Osteoblast (primary cell): ENCODE measurements at places on chromosomes 5 and 9.

DNA sequence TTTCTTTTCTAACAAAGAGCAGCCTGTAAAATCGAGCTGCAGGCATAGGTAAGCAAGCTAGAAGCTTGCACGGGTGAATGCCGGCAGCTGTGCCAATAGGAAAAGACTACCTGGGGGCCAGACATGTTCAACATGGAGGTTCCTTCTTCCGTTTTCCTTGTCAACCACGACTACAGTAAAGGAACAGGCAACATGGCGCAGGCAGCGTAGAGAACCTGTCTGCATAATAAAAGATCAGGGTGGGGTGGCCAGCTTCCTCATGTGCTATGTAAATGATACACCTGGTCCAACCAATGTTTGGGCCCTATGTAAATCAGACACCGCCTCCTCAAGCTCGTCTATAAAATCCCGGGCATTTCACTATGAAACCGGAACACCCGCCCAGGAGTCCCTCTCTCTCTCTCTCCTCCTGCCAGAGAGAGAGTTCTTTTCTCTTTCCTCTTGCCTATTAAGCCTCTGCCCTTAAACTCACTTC is 103.8 kb upstream of the LIFR start:
- no peak for DNase-seq

GRCh38 chr5:57724836-57725235 is 242.2 kb upstream of the ACTBL2 start:
- DNase-seq, result peak; percentile 69

DNA sequence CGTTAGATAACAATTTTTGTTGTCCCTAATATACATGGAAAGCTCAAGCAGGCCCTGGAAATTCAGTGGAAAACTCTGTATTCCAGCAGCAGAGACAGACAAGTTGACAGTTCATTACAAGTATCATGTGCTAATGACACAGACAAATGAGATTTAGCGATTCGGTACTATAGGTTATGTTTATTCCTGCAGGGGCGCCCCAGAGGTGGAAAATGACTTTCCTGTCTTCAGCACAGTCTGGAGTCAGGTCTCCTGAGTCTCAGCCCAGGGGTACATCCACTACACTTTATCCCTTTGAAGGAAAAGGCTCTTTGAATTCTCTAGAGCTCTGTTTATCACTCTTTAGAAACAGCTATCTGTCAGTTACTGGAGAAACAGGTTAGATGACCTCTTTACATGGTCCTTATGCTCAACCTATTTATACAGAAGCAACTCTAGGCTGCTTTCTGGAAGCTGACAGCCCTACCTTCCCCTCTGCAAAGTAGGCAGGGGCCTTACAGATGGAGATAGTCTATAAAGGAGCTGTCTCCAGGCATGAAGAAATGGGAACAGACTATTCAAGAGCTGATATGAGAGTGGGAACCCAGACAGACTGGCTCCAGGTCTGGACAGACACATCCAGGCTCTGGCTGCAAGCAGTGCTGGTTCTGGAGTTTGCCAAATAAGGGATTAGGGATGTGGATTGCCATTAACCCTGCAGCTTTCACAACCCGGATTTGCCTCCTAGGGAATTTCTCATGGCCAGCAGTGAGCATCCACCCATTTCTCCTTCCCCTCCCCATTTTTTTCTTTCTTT is 7.2 kb upstream of the SLC31A2 start:
- no peak for DNase-seq

GRCh38 chr9:127450243-127450760 is 904 bp downstream of the RPL12 start:
- peak; percentile 86 for DNase-seq

DNA sequence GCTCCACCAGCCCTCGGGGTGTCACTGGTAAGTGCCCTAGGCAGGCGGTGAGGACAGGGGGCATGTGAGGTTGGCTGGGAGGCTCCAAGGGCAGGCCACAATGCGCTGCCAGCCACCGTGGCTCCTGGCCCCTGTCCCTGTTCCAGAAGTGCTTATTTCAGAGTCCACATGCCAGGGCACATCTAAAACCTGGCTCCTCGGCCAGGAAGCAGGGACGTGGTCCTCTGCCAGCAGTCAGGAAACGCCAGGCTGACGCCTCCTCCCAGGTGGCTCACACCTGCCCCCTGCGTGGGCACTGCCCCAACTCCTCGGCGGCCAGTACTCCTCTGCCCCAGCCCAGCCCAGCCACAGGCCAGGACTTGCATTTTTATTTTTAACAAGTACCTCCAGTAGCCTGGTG is 68.5 kb downstream of the SECISBP2 start:
- no peak for DNase-seq

GRCh38 chr5:141529873-141530272 is 41.0 kb downstream of the PCDHGC5 start:
- no peak for DNase-seq

- no peak for DNase-seq
Observed at GRCh38 chr9:130343445-130343918, 77.9 kb downstream of the HMCN2 start.

DNA sequence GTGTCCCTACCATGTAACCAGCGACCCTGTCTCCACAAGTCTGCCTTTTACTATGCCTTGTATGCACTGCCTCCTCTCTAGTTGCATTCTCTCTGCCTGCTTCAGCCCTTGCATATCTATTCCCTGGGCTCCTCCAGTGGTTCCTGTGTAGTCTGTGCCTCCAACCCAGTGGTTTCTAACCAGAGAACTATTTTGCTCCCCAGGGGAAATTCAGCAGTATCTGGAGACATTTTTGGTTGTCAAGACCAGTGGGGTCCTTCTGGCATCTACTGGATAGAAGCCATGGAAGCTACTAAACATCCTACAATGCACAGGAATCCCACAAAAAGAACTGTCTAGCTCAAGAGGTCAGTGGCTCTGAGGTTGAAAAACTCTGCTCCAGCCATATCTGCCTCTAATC is 224.1 kb upstream of the RASEF start:
- DNase-seq, result no peak

- peak; percentile 11 for DNase-seq
Observed at GRCh38 chr9:10999646-11000045, 386.8 kb upstream of the PTPRD start.

GRCh38 chr5:171521219-171521633 is 101.8 kb downstream of the FGF18 start:
- peak; percentile 99 for DNase-seq

- DNase-seq, result no peak
Observed at GRCh38 chr9:114852050-114852594, 46.3 kb upstream of the TNFSF15 start.

- peak; percentile 59 for DNase-seq
Observed at GRCh38 chr5:156042726-156043125, 284.2 kb upstream of the SGCD start.

DNA sequence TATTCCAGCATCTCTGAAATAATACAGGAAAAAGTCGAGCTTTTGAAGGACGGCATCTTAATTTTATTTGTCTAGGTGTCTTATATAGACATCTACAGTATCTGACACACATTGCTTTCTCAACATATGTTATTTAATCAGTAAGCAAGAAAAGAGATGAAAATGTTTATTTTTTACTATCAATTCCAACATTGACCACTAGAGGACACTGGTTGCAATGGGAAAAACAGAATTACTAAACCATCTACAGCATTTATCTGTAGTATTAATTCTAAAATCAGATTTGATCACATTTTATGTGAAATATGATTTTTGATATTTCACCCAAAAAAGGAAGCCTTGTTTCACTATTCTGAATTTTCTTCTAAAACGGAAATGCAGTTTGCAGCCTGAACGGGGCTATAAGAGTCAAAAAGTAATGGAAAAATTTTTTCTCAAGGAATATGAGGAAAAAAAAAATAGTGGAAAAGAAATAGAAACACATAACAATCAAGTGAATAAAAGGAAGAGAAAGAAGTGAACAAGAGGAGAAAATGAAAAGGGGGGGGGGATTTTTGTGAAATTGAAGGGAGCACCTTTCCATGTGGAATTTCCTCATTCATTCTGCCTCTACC is 98.6 kb downstream of the OSTF1 start:
- DNase-seq, result no peak

DNA sequence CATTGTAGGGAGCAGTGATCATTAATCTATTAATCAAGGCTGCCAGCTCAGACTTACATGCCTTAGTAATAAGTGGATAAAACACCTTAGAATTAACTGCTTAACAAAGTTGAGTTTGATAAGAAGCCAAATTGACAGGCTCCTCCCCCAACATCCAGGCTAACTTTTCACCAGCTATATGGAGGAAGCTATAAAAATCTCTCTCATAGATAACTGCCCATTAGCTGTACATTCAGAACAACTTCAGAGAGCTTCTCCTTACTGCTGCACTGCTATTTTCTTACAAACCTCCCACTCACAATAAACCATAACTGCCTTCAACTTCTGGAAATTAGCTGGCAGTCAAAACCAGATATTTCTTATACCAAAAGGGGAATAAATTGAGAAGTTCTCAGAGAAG is 364.1 kb downstream of the PRELID2 start:
- DNase-seq, result no peak
